ENCODE measurements at places on chromosomes 5 and 9.

- DNase-seq, result no peak
These were observed 94.6 kb upstream of the RANBP6 start for GRCh38 chr9:6109986-6110385.

DNA sequence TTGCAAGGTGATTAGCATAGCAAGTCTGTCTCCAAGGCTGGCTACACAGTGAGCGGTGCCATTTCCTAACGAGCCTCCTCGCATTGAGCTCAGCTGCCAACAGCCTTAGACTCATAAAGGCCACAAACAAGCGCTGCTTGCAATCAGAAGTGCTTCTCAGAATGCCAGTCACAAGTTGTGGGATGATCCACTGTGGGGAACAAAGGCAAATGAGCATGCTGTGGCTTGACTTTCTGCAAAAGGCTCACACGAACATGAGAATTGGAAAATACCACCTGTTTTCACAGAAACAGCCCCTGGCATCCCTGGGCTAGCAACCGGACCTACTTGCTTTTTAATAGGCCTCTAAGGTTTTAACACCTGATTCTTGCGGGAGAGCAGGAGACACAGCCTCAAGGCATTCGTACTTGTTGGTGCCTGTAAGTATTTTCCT is 215.5 kb downstream of the FANCC start:
- DNase-seq, result no peak

DNA sequence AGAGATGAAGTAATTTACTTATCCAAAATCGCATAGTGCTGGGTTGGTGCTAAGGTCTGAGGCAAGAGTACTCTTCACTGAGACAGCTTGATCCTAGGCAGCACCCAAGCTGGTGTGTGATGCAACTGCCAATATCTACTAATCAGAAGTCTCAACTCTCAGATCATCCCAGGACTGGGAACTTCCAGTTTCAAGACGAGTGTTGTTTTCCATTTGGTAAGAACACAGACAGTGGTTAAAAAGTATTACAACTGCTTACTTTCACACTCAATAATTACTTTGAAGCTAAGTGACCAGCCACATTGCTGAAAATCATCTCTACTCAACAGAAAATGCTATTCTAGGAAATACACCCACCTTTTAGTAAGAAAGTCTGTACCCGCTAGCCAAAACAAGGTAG is 45.3 kb downstream of the FBXW11 start:
- no peak for DNase-seq

GRCh38 chr5:6344593-6344989 is 33.8 kb downstream of the MED10 start:
- no peak for DNase-seq

- no peak for DNase-seq
These were observed 427.9 kb upstream of the CLINT1 start for GRCh38 chr5:158286827-158287226.

DNA sequence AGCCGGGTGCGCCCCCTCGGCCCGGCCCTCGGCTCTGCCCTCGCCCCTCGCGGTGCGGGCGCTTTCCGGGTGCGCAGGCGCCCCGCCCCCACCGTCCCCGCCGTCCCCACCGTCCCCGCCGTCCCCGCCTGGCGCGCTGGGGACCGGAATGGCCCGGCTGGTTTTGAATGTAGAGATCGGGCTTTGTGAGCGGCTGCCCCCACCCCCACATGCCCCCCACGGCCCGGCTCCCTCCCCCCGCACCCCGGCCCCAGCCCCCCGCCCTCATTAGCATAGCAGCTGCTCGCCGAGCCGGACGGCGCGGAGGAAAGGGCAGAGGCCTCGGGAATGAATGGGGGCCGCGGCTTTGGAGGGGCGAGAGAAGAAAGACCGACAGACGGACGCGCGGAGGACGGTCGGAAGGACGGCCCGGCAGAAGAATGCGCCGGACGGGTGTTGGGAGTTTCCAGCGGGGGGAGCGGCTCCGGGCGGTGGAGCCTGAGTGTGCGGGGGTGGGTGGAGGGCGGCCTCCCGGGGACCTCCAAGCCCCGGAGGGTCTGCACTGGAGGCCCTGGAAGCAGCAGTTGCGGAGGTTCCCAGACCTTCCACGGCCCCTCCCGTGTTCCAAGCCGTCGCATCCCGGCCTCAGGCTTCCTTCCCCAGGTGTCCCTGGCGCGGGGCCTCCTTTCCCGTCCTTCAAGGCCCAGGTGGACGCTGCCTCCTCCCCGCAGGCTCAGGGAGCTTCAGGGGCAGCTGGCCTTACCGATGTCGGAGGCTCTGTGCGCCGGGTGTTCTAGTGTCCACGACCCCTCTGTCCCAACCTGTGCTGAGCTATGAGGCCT is 6.0 kb downstream of the NRARP start:
- no peak for DNase-seq

DNA sequence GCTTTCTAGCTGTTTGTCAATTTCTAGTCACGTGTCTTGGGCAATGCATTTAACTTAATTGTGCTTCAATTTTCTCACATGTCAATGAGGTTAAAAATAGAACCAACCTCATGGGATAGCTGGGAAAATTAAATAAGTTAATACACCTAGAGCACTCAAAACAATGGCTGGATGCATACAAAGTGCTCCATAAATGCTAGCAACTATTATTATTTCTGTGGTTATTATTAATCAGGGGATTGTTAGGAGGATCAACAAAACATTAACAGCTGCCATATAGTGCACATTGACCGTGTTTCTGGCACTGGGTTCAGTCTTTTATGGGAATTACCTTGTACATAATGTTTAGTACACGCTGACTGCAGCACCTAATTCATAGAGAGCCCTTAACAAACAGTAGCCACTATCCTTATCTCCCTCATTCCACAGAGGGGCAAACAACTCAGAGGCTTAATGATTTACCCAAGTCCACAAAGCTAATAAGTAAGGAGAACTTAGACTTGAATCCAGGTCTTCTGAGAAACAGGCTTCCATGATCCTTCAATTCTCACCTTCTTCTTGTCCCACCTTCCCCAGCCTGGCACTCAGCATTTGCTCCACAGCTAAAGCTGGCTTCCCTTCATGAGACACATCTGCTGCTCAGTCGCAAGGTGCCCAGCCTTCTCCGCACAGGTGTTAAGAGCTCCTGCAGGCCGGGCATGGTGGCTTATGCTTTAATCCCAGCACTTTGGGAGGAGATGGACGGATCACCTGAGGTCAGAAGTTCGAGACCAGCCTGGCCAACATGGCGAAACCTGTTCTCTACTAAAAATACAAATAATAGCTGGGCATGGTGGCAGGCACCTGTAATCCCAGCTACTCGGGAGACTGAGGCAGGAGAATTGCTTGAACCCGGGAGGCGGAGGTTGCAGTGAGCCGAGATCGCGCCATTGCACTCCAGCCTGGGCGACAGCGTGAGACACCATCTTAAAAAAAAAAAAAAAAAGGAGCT is 137.4 kb upstream of the ABCA1 start:
- DNase-seq, result no peak

DNA sequence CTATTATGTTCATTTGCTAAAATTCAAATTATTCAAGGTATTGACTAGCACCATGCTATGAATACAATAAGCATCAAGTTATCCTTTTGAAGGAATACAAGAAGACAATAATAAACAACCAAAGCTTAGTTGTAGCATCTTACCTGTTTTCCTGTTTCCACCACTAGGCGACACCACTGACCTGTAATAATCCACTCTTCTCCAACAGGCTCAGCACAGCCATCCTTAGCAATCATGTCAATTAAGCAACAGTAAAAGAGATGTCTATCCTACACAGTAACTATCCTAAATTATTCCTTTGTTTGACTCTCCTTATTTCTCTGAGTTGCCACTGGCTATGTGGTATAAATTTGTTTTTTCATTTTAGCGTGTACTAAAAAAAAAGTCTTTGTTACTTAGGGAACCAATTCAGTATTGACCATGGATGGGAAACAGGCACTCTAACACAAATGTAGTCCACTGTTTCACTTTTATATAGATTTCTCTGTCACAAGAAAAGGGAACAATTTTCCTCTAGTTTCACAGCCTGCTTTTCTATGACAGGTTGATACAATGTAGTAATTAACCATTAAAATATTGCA is 46.2 kb downstream of the PCA3 start:
- no peak for DNase-seq

- DNase-seq, result no peak
These were observed 176.8 kb upstream of the RASEF start for GRCh38 chr9:83239747-83240146.

GRCh38 chr5:36236801-36237200 is 4.9 kb downstream of the NADK2 start:
- DNase-seq, result no peak

DNA sequence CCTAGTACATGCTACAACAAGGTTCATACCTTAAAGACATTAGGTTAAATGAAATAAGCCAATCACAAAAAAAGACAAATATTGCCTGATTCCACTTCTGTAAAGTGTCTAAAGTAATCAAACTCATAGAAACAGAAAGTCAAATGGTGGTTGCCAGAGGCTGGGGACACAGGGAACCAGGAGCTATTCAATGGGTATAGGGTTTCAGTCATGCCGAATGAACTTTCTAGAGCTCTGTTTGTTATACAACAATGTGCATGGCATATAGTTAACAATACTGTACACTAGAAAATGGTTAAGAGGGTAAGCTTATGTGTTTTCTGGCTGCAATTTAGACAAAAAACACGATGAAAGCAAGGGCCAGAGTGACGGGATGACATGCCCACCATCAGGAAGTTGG is 70.8 kb upstream of the EGFLAM start:
- DNase-seq, result no peak

- peak; percentile 66 for DNase-seq
These were observed 19.2 kb downstream of the KCTD16 start for GRCh38 chr5:144189800-144190429.

Measured in activated T-cell treated with anti-CD3 and anti-CD28 coated beads, Interleukin-2, amount 50 U/mL, for 1 hour (primary cell).